Left colon (tissue), 2 donors: ENCODE measurements at places on chromosomes 6 and 20.

DNA sequence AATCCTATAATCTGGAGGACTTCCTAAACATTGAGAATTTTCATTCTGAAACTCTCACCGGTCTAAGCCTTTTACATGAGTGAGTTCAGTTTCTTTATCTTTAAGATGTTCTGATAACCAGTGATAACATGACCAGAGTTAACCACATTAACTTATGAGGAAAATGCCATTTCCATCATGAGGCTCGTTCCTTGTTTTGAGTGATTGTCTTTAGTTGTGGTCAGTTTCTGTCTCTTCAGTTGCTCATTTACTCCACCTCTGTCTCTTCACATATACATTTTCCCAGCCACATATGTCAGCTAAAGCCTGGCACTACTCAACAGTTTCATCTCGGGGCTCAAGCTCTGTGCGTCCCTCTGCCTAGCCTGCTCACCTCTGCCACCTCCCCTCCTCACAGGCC lies 70.4 kb downstream of the JAG1 start:
- no peak for DNase-seq

GRCh38 chr6:127475135-127475822 lies 16.1 kb upstream of the KIAA0408 start:
- DNase-seq: no peak

- no peak for DNase-seq
Measured at GRCh38 chr6:35977308-35977707, 47.1 kb downstream of the SLC26A8 start.

- DNase-seq: no peak
Measured at GRCh38 chr20:5470943-5471342, 154.2 kb upstream of the PROKR2 start.

DNA sequence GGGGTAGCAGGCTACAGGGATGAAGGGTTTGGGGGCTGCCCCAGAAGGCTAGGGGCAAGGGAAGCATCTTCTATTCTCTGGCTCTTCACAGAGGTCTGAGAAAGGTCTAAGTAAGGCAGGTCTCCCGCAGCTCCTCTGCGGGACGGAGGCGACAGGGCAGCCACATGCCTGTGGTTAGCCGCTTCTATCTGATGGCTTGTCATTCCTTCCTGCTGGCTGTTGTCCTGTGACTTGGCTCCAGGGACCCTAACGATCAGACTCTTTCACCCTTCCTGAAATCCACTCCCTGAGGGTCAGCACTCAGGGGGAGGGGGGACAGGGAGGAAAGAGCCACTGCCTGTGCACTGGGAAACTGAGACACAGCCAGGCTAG lies 673 bp downstream of the CST7 start:
- no peak for DNase-seq

GRCh38 chr6:10722570-10722819 lies 375 bp upstream of the TMEM14C start:
- no peak for DNase-seq

GRCh38 chr6:119986934-119987549 lies 637.5 kb upstream of the MAN1A1 start:
- no peak for DNase-seq
